ENCODE measurements at places on chromosomes 12 and 14. TPM values are rescaled to one million over a fixed set of nuclear protein-coding genes. Genes with fewer than 3 reads are reported as not detected.
A peak's percentile ranks its signal among the peaks of the same experiment; 100 is the strongest.

DNA sequence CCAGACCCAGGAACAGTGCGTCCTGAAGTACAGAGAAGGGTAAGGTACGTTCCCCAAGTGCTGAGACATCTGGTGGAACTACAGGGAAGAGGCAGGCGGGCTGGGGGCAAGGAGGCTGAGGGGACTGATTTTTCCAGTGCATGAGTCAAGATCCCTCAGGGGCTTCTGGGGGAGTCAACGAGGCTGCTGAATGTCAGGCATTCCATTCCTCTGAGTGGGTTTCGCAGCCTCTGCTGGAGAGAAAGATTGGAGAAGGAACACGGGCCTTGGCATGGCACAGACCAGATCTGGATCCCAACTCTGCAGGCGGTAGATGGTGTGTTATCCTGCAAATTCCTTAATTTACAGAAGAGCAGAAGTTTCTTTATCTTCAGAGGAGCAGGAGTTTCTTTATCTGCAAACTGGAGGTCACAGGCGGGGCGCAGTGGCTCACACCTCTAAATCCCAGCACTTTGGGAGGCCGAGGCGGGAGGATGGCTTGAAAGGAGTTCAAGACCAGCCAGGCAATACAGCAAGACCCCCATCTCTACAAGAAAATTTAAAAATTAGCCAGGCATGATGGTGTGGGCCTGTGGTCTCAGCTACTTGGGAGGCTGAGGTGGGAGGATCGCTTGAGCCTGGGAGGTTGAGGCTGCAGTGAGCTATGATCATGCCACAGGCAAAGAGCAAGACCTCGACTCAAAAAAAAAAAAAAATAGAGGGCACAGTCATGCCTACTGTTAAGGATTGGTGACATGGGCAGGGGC is 132.6 kb upstream of the MAP1LC3B2 start:
- no peaks in the 10 kb centered on the region for H3K36me3 ChIP-seq
- no peaks in the 10 kb centered on the region for H3K27me3 ChIP-seq
- peaks cover 15% of the 10 kb centered on the region for H3K4me1 ChIP-seq
- H3K27ac ChIP-seq = peak overlapping the region; percentile 47

- DNase-seq = no peak
- H3K36me3 ChIP-seq = no peaks in the 10 kb centered on the region
- peaks cover 4% of the 10 kb centered on the region for H3K4me1 ChIP-seq
Observed at GRCh38 chr12:75672200-75672599, 160.8 kb upstream of the KRR1 start.

GRCh38 chr14:103436533-103436932 is 51.3 kb downstream of the MARK3 start:
- H3K4me1 ChIP-seq = no peaks in the 10 kb centered on the region
- H3K4me3 ChIP-seq = no peak overlapping the region

DNA sequence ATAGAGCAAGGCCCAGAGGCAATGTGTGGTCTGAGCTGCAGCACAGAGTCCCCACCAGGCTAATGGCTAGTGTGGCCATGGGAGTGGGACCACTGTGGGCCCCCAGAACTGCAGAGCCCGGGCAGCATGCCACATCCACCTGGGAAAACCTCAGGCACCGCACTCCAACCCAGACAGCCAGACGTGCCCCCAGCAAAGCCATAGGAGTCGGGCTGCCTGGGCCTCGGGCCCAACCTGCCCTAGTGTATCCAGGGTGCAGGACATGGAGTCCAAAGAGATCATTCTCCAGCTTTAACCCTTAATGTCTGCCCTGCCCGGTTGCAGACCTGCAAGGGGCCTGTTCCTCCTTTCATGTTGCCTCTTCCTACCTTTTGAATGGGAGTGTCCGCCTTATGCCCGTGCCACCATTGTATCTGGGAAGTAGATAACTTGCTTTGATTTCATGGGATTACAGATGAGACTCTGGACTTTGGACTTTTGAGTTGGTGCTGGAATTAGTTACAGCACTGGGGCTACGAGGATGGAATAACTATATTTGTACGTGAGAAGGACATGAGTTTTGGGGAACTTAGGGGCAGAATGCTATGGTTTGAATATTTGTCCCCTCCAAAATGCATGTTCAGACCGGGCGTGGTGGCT is 29.1 kb upstream of the DEGS2 start:
- DNase-seq = no peak
- H3K4me1 ChIP-seq = no peaks in the 10 kb centered on the region
- no peak overlapping the region for H3K4me3 ChIP-seq
- H3K36me3 ChIP-seq = no peaks in the 10 kb centered on the region
- no peak overlapping the region for H3K27ac ChIP-seq

GRCh38 chr12:57888409-57889157 is 42.1 kb upstream of the CTDSP2 start:
- H3K27ac ChIP-seq = no peak overlapping the region
- H3K27me3 ChIP-seq = no peaks in the 10 kb centered on the region
- peaks cover 27% of the 10 kb centered on the region for H3K4me1 ChIP-seq
- DNase-seq = peak; percentile 66
- H3K36me3 ChIP-seq = no peaks in the 10 kb centered on the region

DNA sequence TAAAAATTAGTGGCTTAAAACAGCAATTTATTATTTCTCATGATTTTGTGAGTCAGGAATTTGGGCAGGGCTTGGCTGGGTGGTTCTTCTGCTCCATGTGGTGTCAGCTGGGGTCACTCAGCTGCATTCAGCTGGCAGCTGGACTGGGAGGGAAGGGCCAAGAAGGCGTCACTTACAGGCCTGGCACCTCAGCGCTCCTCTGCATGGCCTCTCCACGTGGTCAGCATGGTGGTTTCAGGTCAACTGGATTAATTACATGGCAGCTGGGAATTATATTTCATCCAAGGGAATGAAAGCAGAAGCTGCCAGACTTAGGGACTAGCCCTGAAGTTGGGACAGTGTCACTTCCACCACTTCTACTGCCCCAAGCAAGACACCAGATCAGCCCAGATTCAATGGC is 27.5 kb upstream of the IRF2BPL start:
- H3K36me3 ChIP-seq = no peaks in the 10 kb centered on the region
- H3K27ac ChIP-seq = no peak overlapping the region
- H3K27me3 ChIP-seq = no peaks in the 10 kb centered on the region
- no peaks in the 10 kb centered on the region for H3K4me1 ChIP-seq

DNA sequence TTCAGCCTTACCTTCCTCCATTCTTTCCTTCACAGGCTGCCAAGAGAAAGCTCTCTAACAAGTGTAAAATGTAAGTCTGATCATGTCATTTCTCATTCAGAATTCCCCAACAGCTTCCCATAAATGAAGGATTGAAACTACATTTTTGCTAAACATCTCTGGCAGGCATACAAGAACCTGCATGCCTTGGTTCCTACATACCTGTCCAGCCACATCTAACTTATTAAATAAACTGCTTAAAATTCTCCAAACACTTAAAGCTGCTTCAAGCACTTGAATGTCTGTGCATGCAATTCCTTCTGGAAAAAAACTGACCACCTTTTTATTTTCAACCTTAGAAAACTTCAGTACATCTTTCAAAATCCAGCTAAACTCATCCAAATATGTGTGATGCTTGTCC is 84.4 kb upstream of the DCN start:
- peaks cover 6% of the 10 kb centered on the region for H3K4me1 ChIP-seq
- no peaks in the 10 kb centered on the region for H3K36me3 ChIP-seq
- H3K27me3 ChIP-seq = no peaks in the 10 kb centered on the region
- DNase-seq = no peak

DNA sequence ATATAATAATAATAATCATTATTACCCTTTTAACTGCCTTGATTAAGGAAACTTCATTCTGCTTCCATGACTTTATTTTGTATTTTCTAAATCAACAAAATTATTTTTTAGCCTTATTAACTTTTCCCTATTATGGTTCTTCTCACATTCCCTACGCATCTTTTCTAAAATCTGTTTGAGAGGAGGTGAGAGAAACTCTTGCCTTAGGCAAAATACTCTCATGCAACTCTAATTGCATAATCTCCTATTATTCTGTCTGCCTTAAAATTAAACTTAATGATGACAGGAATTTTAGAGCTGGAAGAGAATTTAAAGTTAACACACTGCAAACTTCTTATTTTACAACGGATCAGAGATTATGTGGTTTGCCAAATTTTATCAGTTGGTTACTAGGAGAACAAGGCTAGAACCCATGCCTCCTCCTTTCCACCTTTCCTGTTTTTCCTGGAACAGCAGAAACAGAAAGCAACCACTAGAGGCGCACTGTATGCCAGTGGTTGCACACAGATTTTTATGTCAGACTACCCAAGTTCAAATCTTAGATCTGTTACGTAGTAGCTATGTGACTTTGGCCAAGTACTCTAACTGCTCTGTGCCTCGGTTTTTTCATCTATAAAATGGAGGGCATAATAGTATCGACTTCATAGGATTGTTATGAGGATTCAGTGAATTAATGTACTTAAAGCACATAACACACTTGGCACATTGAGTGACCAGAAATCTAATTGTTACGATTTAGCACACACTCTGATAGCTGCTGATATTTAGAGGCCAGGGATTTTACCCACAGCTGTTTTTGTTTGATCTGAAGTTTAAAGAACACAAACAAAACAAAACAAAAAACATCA is 4.3 kb upstream of the BRMS1L start:
- no peak for DNase-seq
- no peaks in the 10 kb centered on the region for H3K4me1 ChIP-seq
- no peak overlapping the region for H3K4me3 ChIP-seq
- H3K27me3 ChIP-seq = no peaks in the 10 kb centered on the region
- H3K36me3 ChIP-seq = no peaks in the 10 kb centered on the region

GRCh38 chr12:32466187-32466586 is 66.8 kb downstream of the FGD4 start:
- H3K36me3 ChIP-seq = no peaks in the 10 kb centered on the region
- no peak overlapping the region for H3K4me3 ChIP-seq
- no peak for DNase-seq
- no peaks in the 10 kb centered on the region for H3K4me1 ChIP-seq
- no peaks in the 10 kb centered on the region for H3K27me3 ChIP-seq

GRCh38 chr14:101458741-101459550 is 102.3 kb upstream of the DIO3 start:
- H3K27ac ChIP-seq = no peak overlapping the region
- peak; percentile 73 for DNase-seq
- H3K4me3 ChIP-seq = peak overlapping the region; percentile 36
- H3K36me3 ChIP-seq = no peaks in the 10 kb centered on the region
- peaks cover 98% of the 10 kb centered on the region for H3K27me3 ChIP-seq
- H3K4me1 ChIP-seq = peaks cover 29% of the 10 kb centered on the region

- H3K4me3 ChIP-seq = no peak overlapping the region
- no peak for DNase-seq
- no peaks in the 10 kb centered on the region for H3K36me3 ChIP-seq
- no peaks in the 10 kb centered on the region for H3K4me1 ChIP-seq
- H3K27ac ChIP-seq = no peak overlapping the region
Observed at GRCh38 chr14:105933238-105933637, 406.9 kb downstream of the TMEM121 start.

DNA sequence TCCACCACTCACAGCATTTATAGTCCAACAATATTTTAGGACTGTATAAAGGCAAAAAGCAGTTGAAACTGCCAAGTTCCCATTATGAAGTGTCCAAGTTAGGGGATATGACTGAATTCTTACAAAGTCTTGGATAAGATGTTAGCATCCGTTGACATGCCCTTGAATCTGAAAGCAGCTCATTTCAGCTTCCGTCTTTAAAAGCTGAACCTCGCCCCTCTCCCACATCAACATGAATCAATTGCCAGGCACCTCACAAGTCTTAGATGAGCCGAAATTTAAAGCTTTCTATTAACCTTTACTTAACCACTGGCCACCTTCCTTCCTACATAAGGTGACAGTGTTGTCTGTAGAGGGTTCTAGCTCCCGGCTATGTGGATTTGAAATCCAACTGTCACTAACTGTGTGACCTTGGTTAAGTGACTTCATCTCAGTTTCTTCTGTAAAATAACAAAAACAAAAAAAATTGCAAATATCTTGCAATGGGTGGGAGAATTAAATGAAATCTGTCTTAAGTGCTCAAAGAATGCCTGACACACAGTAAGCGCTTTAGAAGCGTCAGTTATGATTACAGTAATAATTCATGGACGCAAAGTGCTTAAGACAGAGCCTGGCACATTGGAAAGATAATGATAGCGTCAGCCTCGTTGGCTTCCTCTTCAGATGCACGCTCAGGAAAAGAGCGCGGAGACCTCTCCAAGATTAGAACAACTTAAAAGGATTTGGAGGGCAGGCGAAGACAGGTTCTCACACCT is 1.2 kb downstream of the PPP1CC start:
- H3K4me3 ChIP-seq = peak overlapping the region; percentile 100
- H3K27ac ChIP-seq = no peak overlapping the region
- no peaks in the 10 kb centered on the region for H3K27me3 ChIP-seq
- H3K36me3 ChIP-seq = no peaks in the 10 kb centered on the region
- H3K4me1 ChIP-seq = peaks cover 44% of the 10 kb centered on the region

GRCh38 chr12:108839890-108840230 is 17.5 kb downstream of the SSH1 start:
- H3K27me3 ChIP-seq = no peaks in the 10 kb centered on the region
- no peak overlapping the region for H3K27ac ChIP-seq
- no peak for DNase-seq
- H3K4me3 ChIP-seq = no peak overlapping the region
- peaks cover 21% of the 10 kb centered on the region for H3K4me1 ChIP-seq

- no peaks in the 10 kb centered on the region for H3K4me1 ChIP-seq
- H3K36me3 ChIP-seq = no peaks in the 10 kb centered on the region
- H3K4me3 ChIP-seq = no peak overlapping the region
- H3K27ac ChIP-seq = no peak overlapping the region
- no peak for DNase-seq
Observed at GRCh38 chr12:46804054-46804453, 21.7 kb downstream of the SLC38A4 start.

Gene LALBA
- total RNA-seq = not detected

Gene RNASE4
- total RNA-seq = 2.0 TPM

Gene CD163L1
- 0.22 TPM for total RNA-seq

Gene INHBE
- total RNA-seq = not detected

Gene KRT2
- not detected for total RNA-seq

Gene TESPA1
- not detected for total RNA-seq

Data from neural progenitor cell (in vitro differentiated cells).